ENCODE measurements at places on chromosomes 3 and 15.

DNA sequence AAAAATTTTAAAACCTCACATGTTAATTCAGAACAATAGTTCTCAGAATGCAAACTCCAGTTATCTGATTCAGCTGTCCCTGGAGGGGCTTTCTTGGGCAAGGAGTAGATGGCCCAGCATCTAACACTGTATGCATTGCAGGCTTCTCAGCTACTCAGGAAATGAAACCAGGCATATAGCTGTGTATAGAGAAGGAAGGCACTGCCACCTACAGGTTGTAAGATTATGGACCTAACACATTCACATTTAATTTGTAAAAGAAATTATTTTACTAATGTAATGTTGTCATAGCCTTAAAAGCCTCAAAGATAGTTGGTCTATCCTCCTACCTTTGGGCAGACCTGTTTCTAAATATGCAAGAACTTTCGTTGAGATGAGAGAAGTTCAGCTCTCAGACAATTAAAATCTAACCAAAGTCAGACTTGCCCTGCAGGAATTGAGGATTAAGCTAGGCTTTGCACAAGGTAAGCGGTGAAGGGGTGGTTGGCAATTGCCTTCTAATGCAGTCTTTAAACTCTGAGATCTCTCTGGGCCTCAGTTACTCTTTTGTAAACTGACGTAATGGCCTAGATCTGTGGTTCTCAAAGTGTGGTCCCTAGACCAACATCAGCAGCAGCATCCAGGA, 132.8 kb upstream of the SLC24A5 start:
- no peak for DNase-seq

DNA sequence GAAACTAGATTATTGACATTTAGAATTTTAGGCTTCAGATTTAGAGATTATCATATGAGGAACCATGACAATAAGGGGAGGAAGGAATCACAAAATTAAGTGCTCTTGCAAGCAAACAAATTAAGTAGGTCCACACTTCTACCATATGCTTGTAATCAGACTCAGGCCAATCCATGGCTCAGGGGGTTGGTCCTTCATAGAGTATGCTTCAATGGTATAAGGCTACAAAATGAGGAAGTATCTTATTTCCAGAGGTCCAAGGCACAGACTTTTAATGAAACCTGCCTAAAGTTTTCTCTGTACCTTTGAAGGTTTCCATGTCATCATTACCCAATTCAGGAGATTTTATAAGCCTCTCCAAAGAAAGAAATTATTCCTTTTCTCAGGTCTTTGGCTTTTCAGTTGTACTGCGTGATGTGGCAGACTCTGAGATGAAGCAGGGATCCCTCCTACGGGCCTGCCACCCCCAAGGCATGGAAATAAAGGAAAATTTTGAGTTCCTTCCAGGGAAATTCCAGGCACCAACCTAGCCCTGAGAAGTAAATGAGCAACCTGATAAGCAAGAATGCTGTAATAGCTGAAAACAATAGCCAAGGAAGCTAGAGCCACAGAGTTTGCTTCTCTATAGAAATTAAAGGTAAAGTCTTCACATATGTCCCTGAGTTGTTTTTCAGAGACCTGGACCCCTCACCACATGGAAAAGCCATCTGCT, 36.3 kb downstream of the SERPINI2 start:
- DNase-seq: no peak

DNA sequence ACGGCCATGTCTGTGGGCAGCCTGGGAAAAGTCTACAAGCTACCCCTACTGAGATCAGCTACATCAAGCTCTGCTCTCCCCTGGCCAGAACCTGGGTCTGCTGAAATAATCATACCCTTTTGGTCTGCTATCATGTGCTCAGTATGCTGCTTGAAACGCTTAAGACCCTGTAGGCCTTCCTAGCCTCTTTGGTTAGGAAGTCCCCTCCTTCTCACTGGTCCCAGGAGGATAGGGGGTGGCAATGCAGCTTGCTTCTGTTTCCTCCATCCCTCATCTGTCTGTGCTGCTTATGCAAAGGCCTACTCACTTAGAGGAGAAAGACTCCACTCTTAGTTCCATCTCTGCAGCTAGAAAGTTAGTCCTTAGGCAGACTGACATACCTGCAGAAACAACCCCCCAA, 118.2 kb upstream of the RASGRP1 start:
- no peak for DNase-seq

- no peak for DNase-seq
Observed at GRCh38 chr3:38829404-38829803, 13.4 kb upstream of the SCN10A start.

- DNase-seq: no peak
Observed at GRCh38 chr3:194806991-194807630, 121.4 kb downstream of the FAM43A start.

DNA sequence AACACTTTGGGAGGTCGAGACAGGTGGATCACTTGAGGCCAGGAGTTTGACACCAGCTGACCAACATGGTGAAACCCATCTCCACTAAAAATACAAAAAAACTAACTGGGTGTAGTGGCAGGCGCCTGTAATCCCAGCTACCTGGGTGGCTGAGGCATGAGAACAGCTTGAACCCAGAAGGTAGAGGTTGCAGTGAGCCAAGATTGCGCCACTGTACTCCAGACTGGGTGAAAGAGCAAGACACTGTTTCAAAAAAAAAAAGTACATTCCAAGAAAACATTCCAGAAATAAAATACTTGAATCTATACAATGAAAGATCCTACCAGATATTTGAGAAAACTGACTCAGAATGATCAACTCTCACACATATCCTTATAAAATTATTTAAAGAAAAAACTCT, 30.4 kb downstream of the TFDP2 start:
- DNase-seq: no peak

- no peak for DNase-seq
Observed at GRCh38 chr3:197854596-197855343, 63.7 kb downstream of the LRCH3 start.

DNA sequence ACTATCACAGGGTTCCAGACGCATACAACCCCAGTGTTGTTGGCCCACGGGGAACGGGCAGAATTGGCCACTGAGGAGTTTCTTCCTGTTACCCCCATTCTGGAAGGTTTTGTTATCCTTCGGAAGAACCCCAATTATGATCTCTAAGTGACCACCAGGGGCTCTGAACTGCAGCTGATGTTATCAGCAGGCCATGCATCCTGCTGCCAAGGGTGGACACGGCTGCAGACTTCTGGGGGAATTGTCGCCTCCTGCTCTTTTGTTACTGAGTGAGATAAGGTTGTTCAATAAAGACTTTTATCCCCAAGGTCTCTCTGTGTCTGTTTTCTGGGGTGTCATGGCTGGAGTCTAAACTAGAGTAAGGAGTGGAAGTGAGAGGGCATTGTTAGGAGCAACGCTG, 5.7 kb upstream of the EIF4G1 start:
- no peak for DNase-seq

- DNase-seq: no peak
Observed at GRCh38 chr3:41033956-41034519, 165.3 kb upstream of the CTNNB1 start.

GRCh38 chr15:52780172-52780980, 9.8 kb downstream of the ONECUT1 start:
- DNase-seq: peak; percentile 48

GRCh38 chr3:194279701-194280360, 71.3 kb downstream of the CPN2 start:
- DNase-seq: no peak

All from stimulated activated CD8-positive, alpha-beta memory T cell treated with anti-CD3 and anti-CD28 coated beads, Interleukin-2, amount 100 ng/mL, for 48 hours (primary cell).